ENCODE measurements at places on chromosomes 3 and 15.
A peak's percentile ranks its signal among the peaks of the same experiment; 100 is the strongest.

GRCh38 chr3:29686889-29687592 lies 406.2 kb downstream of the RBMS3 start:
- no peak for DNase-seq

DNA sequence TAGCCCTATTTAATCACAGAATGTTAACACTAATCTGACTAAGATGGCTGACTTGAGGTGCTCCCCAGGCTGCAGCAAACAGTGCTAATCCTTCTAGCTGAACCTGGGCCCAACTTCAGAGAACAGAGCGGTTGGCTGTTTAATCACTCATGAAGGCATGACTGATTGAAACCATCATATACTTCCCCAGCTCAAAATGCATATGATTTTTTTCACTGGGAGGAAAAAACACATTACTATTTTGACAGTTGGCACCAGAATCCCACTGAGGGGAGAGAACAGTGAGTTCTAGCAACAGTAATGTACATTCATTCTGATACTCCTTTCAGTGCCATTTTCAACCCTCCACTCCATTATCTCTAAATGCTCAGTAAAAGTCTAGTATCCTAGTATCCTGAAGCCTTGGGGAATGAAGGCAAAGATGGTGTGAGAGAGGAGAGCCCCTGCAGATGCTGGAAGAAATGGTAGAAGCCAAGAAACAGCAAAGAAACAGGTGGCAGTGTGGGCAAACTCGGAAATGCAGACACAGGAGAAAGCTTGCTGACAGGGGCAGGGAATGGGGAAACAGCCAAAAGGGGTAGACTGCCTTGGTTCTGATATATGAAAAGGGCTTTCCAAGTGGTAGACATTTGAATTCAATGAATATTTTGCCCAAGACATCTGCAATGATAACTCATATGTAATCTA lies 34.4 kb upstream of the CASR start:
- DNase-seq = no peak

- DNase-seq = no peak
Observed at GRCh38 chr3:114830652-114831051, 316.4 kb downstream of the ZBTB20 start.

GRCh38 chr3:1578124-1578806 lies 485.4 kb downstream of the CNTN6 start:
- DNase-seq = no peak

DNA sequence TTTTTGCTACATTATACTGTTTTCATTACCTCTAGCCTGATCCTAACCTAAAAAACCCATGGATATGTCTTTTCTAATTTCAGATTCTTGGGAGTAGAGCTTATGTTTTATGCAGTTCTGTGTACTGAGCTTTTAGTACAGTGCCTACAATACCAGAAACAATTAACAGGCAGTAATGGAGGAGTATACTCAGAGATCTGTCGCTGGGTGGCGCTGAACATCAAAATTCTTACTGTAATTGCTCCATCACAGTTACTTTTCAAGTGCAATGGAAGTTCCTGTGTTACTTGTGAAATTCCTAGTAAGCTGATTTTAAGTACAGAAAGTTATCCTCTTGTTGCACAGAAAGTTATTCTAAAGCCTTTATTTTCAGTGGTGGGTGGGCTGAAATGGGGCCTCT lies 66.9 kb downstream of the RNF13 start:
- peak; percentile 6 for DNase-seq

GRCh38 chr3:10280177-10280529 lies 12.6 kb downstream of the GHRL start:
- no peak for DNase-seq

- DNase-seq = no peak
Observed at GRCh38 chr3:72488738-72489035, 359.6 kb downstream of the SHQ1 start.

DNA sequence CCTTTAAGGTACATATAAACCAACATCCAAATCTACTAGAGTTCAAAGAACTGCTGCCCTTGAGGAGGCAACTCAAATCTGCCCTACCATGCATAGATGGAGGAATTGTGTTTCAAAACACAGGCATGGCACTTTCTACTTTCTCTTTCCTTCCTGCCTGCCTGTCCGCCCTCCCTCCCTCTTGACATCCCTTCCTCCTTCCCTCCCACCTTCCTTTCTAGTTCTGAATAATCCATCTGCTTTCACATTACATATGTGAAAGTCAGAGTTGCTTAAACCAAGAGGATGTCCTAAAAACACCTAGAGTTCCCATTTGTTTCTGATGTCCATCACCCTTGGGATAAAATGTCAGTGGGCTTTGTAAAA lies 537.6 kb downstream of the FOXP1 start:
- no peak for DNase-seq

DNA sequence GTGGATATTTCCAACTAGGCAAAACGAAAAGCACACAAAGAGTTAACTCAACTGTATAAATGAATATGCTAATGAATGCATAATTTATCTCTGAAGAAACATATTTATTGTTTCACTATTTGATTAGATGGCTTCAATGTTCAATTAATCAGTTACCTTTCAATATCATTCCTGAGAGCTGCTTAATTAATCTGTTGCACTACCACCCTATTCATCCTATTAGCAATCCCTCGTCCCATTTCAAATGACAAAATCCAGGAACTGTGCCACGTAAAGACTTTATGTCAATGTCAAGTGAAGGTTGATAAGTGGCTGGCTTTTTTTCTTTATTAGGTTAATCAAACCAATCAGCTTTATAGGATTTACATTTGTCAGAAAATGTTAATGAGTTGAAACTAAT lies 82.7 kb downstream of the ALCAM start:
- no peak for DNase-seq

DNA sequence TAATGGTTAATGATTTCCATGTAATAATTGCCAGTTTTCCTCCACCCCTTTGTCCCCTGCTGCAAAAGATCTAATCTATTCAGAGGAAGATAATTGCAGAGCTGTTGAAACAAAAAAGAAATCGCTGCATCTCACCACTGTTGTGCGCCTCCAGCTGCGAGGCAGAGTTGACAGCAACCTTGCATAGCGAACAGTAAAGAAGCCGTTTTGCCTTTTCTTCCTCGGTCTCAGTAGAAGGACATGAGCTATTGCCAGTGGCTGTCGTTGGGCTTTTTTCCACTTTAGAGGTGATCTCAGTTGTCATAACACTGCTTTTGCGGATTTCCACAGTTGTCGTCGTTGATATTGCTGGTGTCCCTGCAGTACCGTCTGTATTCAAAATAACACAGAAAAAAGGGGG lies 314.2 kb downstream of the ZNF385D start:
- DNase-seq = no peak

- no peak for DNase-seq
Observed at GRCh38 chr3:48118322-48118721, 69.9 kb downstream of the CDC25A start.

DNA sequence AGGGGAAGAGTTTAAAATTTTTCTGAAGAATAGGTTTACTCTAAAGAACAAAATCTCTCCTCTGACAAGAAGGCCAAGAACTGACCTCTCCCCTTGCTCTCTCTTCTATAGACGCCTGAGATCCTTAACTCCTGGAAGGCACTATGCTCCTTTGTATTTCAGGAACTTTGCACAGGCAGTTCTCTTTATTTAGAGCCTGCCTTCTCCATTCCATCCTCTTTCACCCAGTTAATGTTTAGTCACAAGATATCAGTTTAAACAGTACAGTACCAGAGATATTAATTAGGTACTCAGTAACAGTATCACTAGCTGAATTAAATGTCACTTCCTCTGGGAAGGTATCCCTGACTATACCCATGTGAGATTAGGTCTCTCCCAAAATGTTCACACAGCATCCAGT lies 33.5 kb downstream of the HERC1 start:
- DNase-seq = no peak

GRCh38 chr3:52857864-52858263 lies 23.0 kb upstream of the MUSTN1 start:
- no peak for DNase-seq

GRCh38 chr3:116939550-116939949 lies 230.0 kb downstream of the TUSC7 start:
- DNase-seq = no peak

DNA sequence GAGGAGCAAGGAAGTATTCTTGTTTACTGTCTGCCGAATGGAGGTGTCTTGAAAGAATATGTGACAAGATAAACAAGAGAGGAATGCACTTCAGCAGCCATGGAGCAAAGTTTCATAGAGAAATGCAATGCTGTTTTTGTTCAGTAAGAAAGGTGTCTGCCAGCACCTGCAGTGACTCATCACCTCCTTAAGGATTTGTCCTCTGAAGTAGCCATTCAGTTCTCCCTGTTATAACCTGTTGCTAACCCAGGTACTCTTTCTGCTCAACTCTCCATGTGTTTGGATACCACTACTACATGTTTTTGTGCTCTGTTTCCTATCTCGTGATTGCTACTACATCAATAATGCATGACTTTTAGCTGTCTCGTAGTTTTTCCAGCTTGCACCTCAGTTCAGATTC lies 328.9 kb downstream of the CHL1 start:
- no peak for DNase-seq

- no peak for DNase-seq
Observed at GRCh38 chr3:69181592-69182211, 59.3 kb upstream of the LMOD3 start.

GRCh38 chr3:99626417-99626788 lies 12.0 kb upstream of the COL8A1 start:
- DNase-seq = no peak

- DNase-seq = no peak
Observed at GRCh38 chr3:194161131-194162045, 25.4 kb downstream of the HES1 start.

DNA sequence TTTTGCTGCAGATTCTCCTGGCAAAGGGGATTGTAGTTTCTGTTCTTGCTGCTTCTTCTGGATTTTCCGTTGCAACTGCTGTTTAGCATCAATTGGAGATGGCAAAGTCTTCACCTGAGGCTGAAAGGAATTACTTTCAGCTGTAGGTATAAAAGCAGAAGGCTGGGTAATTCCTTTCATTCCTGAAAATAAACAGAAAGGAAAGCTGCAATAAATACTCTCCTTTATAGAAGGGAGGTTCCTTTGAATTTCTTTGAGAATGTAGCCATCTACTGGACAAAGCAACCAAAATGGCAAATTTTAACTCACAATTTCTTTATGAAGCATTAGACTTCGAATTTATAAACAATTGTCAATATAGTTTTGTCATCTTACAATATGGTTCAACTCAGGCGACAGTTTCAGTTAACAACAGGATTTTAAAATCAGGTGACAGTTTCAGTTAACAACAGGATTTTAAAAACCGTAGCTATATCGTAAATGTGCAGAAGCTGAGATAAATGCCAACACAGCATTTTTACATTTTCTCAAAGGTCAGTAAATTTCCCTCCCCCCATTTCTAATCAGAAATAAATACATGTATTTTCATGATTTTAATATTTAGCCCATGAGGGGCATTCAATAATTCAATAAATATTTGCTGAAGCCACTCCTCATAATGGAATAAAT lies 104.9 kb upstream of the NEDD4 start:
- no peak for DNase-seq

- peak; percentile 93 for DNase-seq
Observed at GRCh38 chr15:82647045-82647834, at the start of gene CPEB1. TSS of gene CPEB1 (minus strand) at chr15:82647363. CDS start at chr15:82628459, 18,904 bp downstream.

DNA sequence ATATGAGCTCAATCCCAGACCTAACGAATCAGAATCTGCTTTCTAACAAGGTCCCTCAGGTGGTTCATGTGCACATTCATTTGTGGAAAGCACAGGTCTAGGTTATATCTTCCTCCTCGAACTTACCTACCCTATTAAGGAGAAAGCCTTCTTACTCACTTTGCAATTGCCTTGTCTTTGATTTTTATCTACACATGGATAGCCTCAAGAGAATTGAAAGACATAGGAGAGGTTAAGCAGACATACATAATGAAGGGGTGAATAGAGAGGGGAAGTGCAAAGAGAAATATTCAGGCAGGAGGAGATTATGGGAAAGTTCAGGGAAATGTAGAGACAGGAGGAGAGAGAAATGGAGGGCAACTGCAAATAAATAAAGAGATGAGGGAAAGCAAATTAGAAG lies 422.9 kb upstream of the ADAMTS9 start:
- DNase-seq = no peak

GRCh38 chr3:31064021-31064420 lies 169.6 kb upstream of the GADL1 start:
- no peak for DNase-seq

- DNase-seq = no peak
Observed at GRCh38 chr3:9105421-9105820, 142.1 kb upstream of the RAD18 start.

DNA sequence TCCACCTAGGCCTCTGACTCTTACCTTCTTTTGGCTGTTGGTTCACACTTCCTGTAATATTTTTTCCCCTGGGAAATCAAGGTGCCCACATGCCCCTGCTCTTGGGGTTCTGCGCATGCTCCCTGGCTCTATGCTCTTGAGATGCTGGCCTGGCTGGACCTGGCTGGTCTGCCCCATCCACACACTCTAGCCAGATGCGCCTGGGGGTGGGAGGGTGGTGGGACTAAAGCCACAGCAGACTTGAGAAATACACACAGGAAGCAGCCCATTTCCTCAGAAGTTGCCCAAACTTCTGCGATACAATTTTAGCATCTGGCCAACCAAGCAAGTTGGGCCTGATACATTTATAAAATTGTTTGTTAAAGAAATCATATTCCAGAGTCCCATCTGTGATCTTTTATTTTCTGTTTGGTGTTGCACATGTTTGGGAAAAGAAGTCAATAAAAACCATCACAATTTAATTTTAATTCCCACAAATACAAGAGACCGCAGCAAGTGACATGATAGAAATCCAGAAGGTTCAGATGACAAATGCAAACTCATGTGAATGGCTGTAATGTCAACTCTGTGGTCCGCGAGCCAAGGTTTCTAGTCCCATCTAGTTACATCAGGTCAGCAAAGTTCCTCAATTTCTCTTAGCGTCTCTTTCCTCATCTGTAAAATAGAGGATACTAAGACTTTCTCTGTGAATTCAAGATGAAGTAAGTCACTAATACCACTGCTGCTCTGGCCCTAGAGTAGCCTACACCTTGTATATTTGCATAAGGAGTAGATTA lies 55.9 kb upstream of the MEF2A start:
- no peak for DNase-seq

DNA sequence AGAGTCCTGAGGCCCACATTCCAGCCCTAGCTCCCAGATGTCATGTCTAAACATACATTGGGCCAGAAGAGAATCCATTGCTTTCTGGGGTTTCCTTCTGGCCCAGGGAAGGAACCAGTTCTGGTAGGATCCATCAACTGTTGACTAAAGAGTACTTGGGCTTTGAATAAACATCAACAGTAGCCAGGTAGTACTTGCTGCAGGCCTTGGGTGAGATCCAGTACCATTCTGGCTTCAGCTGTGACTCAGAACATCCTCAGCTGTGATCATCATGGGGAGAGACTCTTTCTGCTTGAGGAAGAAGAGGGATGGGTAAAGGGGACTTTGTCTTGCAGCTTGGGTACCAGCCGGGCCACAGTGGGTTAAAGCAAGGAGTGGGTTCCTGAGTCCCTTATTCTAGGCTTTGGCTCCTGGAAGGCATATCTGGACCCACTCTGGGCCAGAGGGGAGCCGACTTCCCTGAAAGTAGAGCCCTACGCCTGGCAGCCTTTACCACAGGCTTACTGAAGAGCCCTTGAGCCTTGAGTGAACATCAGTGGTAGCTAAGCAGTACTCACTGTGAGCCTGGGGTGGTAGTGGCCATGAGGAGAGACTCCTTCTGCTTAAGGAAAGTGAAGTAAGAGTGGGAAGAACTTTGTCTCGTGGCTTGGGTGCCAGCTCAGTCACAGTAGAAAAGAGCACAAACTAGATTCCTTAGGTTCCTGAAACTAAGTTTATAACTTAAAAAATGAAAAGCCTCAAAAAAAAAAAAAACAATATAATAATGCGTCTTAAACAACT lies 128.3 kb downstream of the GOLIM4 start:
- no peak for DNase-seq

- DNase-seq = no peak
Observed at GRCh38 chr15:68986322-68986721, 28.2 kb upstream of the NOX5 start.

All from K562 (cell line).